ENCODE measurements at places on chromosomes 6 and 20.

DNA sequence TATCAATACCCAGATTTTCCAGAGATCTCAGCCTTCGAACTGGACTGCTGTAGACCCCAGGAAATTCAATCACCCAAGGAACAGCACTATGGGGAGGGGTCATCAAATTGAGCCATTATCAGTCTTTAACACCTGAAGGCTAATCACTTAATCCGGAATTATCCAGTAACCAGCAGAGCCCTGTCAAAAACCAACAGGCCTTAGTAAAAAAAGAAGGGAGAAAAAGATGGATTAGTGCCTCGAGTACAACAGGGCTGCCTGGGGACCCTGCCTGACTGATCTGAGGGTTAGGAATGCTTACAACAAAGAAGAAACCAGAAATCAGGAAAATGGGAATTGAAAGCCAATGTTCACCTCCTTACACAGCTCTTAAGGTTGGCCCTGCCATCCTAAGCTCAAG, 7.6 kb downstream of the RRAGD start:
- DNase-seq: no peak

- DNase-seq: peak; percentile 14
Observed at GRCh38 chr6:73704260-73704659, 8.3 kb downstream of the CD109 start.

DNA sequence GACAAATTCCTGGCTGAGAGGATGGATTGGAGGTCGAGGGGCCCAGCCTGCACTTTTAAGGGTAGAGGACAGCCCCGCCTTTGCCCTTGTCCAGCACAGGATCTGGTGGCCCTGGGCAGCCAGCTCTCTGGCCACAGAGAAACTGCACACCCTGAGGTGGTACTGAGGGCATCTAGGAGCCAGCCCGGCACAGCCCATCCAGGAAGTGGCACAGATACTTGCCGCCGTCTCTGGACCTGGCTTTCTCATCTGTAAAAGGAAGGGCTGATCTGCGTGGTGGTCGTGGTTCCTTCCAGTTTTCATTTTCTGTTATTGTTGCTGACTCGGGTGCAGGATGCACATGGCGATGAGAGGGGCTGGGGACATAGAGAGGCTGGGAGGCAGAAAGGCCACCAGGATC, 16.0 kb upstream of the SLC22A7 start:
- no peak for DNase-seq

- no peak for DNase-seq
Observed at GRCh38 chr6:170210026-170210390, 80.9 kb downstream of the DLL1 start.

DNA sequence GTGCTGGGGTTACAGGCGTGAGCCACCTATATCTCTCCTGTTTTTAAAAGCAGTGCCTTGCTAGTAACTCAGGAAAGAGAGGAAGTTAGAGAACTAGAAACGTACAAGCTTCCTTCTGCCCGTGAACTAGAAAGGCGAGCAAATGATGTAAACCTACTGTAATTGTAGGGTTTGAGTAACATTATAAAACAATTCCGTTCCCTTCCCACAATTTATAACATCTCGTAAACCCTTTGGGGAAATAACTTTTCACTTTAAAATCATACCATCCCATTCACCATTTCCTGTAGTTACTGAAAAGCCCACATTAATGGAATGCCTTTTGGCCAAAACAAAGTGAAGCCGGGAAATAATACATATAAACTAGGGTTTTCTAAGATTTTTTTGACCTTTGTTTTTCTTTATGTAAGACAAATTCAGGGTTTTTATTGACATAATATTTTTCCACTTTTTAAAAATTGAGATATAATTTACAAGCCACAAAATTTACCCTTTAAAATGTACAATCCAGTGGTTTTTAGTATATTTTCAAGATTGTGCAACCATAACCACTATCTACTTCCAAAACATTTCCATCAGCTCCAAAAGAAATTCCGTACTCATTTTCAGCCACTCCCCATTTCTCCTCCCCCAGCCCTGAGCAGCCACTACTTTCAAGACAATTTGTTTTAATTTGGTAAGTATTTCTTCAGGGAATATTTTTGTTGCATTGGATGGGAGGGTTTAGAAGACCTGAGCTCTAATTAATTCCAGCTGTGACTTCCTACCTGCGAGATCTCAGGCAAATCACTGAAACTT, 175.1 kb upstream of the PDE10A start:
- no peak for DNase-seq
